Stimulated activated CD4-positive, alpha-beta T cell treated with anti-CD3 and anti-CD28 coated beads, Interleukin-12 subunit alpha, Interleukin-12 subunit beta, amount 100 ng/mL, for 4 hours (primary cell): ENCODE measurements at places on chromosomes 6 and 20.
A peak's percentile ranks its signal among the peaks of the same experiment; 100 is the strongest.

- no peak for DNase-seq
Observed at GRCh38 chr6:127206531-127207095, 60.1 kb upstream of the RNF146 start.

- DNase-seq: no peak
Observed at GRCh38 chr6:159983641-159984080, 14.8 kb downstream of the IGF2R start.

GRCh38 chr20:11204926-11205768 lies 531.3 kb upstream of the JAG1 start:
- DNase-seq: no peak

- no peak for DNase-seq
Observed at GRCh38 chr6:71114986-71115385, 158.1 kb upstream of the B3GAT2 start.

- DNase-seq: no peak
Observed at GRCh38 chr20:46638134-46638897, 12.9 kb downstream of the SLC13A3 start.

- DNase-seq: no peak
Observed at GRCh38 chr6:163405412-163406309, 8.9 kb upstream of the QKI start.

DNA sequence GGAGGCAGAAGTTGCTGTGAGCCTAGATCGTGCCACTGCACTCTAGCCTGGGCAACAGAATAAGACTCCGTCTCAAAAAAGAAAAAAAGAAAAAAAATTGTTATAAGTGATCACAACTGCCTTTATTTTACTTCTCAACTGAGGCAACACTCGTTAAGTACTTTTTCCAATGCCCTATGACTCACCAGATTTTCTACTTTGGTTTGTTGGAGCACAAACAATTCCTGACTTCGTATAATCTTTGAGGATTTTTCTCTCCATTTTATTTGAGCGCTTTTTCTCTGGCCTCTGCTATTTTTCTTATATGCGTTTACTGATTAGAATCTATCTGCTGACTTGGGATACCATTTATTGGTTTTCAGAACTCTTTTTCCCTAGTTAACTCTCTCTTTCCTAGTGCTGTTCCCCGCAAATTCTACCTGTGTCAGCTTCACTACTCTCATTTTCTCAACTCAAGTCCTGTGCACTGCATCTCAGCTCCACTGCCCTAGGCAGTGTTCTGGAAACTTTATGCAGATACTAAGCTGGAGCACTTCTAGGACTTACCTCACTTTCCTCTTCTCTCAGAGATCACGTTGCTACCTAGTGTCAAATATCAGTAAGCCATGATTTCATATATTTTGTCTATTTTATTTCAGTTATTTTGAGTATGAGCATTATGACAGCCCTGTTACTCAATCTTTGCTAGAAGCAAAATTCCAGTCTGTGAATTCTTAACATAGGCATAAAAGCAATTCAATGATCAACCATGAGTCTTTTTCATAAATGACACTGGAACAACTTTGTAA lies 1120.1 kb upstream of the CITED2 start:
- DNase-seq: no peak

DNA sequence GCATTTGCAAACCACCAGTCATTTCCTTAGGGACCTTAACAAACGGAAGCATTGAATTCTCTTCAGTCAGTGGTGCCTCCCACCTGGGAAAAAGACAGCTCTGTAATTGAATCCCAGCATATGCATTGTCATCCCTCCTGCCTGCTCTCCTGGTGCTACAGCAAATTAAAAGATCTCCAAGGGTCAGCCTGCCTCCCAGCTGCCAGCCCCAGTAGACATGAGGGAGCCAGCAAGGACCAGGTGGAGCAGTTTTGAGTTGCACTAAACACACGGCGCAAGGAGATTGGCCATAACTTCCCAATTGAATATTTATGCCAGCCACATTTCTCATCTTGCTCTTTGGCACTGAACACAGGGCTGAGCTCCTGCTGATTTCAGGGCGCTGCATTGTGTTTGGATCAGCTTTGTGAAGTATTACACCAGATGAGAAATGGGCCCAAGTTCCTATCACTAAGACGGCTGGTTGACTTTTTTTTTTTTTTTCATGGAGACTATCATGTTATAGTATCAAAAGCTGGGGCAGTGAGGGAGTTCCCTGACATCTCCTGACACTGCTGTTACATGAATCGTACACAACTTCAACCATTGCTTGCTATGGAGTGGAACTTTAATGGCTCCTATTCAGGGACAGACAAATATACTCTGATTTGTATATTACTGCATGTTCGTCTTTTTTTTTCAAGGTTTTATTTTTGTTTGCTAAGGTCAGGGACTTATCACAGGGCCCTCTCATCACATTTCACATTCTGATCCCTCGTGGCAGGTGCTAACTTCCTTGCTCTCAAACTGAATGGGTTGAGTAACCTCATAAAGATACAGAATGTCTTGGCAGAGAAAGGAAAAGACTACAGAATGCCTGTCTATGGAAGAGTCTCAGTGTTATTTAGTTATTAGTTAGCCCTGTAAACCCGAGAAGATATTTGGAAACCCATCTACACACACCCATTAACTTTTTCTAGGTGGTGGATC lies 191.1 kb downstream of the EYA4 start:
- DNase-seq: no peak

DNA sequence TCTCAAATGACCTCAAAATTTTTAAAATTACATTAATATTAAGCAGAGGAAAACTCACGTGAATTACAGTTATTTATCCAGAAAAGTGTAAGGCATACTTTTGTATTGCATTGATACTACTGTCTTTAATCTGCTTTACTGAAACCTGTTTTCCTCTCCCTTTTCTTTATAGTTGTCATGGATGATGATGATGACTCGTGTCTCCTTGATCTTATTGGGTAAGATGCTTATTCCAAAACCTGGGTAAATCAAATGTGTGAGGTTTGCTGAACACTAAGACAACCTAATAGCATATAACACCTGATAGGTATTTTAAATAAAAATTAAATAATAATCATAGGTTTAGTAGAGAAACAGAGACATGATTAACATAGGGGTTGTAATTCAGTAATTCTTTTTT lies 40.0 kb downstream of the BICRAL start:
- DNase-seq: no peak

DNA sequence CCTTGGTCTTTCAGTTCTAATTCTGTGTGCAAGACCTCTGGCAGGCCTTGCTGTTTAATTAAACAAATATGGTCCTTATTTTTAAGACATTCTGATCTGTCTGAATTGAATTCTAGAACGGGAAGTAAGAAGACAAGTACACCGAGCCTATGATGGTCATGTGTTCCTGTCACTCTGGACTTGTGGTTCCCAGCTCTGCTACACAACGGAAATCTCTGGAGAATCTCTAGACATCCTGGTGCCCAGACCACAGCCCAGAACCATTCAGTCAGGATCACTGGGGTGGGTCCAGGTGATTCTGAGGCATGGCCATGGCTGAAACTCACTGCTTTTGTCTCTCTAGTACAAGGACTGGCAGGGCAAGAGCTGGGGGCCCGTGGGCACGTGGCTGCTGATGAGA lies 15.9 kb upstream of the KCNK16 start:
- no peak for DNase-seq

GRCh38 chr6:165574220-165575157 lies 88.6 kb downstream of the PDE10A start:
- DNase-seq: no peak

- peak; percentile 10 for DNase-seq
Observed at GRCh38 chr20:37071481-37071911, 24.3 kb downstream of the RBL1 start.

- no peak for DNase-seq
Observed at GRCh38 chr20:19257865-19258264, 45.4 kb downstream of the SLC24A3 start.

GRCh38 chr6:17714879-17715851 lies 8.4 kb upstream of the NUP153 start:
- DNase-seq: peak; percentile 11

- no peak for DNase-seq
Observed at GRCh38 chr6:6679633-6680032, 91.1 kb downstream of the LY86 start.

DNA sequence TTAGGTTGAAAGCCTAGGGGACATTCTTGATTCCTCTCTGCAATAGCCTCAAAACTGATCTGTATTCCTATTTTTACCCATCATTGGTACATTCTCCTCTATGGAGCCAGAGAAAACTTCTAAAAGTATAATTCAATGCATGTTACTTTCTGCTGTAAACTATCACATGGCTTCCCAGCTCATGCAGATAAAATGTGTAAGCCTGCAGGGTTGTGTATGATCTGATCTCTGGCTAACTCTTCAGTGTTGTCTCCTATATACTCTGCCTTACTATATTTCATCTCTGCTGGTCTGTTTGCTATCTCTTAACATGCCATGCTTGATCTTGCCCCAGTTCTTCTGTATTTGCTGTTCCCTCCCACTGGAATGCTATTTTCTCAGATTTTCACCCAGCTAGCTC lies 323.3 kb upstream of the RSPO3 start:
- no peak for DNase-seq

DNA sequence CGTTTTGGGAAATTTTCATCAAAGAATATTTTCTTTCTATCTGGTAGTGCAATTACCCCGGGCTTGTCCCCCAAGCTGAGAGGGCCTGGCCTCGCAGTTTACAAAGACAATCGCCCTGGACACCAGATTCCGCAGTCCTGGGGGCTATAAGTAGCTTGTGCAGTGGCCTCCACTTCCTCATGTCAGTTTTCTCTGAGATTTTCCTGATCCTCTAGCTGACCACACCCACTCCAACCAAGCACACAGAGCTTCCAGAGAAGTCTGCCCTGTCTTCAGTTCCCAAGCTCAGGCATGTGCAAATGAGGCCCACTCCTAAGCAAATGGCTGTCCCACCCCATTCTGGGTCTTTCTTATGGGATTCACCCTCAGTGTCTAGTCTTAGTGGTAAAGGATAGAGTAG lies 245.3 kb downstream of the MAFB start:
- no peak for DNase-seq

GRCh38 chr6:110328259-110328658 lies 29.9 kb downstream of the METTL24 start:
- DNase-seq: no peak

DNA sequence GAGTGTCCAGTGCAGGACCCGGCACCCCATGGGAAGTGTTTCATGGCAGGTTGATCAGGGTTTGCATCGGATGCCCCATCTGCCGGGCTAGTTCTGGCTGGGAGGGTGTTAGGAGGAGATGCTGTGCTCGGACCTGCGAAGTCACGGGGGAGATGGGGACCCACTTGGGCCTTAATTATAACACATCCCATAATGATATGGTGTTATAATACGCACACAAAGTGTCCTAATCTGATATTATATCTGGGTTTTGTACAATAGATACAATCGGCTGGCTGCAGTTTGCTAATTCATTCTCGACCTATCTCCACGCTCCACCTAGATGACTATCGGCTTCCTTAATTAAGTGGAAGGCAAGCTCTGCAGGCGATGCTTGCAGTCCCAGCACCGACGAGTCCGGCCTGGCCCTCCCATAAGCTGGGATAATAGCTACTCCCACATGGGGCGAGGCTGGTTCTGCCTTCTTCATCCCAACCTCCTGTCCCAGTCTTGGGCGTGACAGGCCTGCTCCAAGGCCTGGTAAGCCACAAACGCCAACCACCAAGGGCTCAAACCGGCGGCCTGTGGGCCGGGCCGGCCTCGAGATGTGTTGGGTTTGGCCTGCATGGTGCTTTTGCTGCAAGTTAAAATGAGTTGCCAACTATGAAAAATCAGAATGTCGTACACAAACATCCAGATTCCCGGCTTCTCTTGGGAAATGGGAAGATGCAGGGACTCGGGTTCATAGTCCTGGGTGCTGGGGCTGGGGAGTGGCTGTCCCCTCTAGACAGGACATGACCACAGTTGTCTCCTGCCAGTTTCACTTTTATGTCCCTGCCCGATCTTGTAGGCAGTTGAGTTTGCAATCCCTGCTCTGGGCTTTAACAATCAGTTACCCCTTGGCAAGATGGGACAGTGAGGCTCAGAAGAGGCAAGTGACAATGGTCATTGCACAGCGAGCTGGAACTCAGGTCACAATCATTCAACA lies 32.7 kb downstream of the CEBPB start:
- no peak for DNase-seq

DNA sequence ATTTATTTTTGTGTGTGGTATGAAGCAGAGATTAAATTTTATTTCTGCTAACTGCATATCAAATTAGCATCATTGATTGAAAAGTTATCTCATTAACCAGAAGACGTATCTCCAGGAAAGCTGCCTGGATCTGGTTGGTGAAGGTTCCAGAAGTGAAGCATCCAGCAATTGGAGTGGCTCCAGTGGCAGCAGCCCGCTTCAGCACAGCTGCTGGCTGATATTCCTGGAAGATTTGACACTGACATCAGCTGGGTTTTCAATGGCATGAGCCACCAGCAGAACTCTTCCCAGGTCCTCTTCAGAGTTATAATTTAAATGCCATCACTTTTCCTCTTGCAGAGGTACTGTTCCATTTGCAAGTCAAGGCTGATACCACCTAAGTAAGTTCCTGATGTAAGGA lies 363.5 kb downstream of the BCKDHB start:
- no peak for DNase-seq
